T-helper 17 cell (primary cell): ENCODE measurements at places on chromosomes 6 and 20. TPM values are rescaled to one million over a fixed set of nuclear protein-coding genes. Genes with fewer than 3 reads are reported as not detected.

EMILIN3 gene
- total RNA-seq, result not detected

ACTL10 gene
- total RNA-seq, result 0.89 TPM

SHLD1 gene
- total RNA-seq, result 9.4 TPM

TRIM40 gene
- 0.22 TPM for total RNA-seq

FOXF2 gene
- total RNA-seq, result not detected

DUSP15 gene
- not detected for total RNA-seq

FBXO30 gene
- total RNA-seq, result 2.5 TPM

VSX1 gene
- total RNA-seq, result not detected

DNA sequence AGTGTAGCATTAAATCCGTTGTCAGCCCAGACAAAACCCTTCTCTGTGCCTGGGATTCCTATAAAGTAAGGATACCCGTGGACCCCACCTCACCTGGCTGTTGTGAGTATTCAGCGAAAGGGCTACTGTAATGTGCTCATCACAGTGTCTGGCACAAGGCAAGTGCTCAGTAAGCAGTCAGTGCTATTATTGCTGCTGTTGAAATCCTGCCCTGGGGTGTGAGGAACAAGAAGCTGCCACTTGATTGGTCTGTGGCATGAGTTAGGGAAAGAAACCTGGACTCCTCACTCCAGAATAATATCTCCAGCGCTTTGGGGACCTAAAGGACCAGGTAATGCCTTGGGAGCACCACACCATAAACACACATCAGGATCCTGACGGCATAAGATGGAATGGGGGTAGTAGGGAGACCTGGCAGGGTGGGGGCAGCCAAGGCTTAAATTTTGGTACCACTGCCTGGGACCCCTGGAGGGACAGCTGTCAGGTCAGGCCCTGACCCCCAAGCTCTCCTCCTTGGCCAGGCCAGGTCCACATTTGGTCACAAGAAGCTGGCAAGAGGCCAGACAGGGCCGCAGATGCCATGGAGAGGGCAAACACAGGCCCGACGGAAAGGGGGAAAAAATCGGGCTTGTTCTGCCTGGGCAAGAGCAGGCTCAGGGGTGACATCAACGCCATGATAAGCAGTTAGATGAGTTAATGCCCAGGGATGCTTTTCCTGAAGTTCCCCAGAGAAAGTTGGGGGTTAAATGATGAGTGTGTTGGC is 66.5 kb downstream of the MRPL14 start:
- no peak for DNase-seq

DNA sequence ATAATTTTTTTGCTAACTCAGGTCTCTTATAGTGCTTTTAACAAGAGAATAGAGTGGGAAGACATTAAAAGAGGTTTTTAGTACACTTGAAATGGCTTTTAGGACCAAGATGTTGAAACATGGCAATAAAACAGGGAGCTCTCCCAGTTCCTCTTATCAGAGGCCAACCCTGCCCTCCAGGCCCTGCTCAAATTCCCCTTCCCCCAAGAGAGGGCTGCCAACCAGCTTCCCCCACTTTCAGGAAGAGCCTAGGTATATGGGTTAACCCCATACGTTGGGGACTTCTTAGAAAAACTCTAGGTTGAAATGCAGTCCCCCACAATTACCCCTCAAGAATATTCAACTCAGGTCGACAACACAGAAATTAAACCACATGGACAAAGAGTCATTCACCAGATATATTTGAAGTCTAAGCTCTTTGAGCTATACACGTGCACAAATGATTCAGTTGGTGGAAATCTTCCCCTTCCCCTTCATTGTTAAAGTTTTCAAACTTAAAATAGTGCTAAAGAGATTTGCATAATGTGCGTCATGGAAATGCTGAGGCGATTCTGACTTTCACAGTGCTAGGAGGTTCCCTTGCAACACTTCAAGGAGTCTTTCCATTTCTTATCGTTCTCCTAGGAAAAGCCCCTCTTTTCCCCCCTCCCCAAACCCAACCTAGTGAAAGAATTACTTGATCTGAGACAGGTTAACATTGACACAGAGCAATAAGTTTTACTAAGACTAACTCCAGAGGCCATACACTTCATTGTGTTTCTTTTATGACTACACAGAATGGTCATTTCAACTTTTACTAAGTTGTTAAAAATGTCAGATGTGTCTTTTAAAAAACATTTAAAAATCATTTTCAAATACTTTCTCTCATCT is 49.8 kb upstream of the ENPP5 start:
- no peak for DNase-seq

DNA sequence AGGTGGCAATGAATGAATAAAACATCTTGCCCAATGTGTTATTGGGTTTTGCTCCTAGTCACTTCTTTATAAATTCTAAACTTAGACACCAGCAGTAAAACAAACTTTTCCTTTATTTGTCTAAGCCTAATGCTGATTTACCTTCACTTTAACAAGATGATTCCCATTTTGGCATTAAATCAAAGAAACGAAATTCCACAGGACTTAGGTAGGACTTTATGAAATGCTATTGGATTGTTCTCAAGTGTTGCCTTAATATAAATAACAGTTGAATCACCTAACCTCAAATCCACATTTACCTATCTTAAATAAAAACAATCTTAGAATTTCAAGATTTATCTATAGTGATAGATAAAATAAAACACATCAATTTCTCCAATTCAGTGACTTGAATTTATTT is 831.8 kb downstream of the EPHA7 start:
- DNase-seq, result no peak

DNA sequence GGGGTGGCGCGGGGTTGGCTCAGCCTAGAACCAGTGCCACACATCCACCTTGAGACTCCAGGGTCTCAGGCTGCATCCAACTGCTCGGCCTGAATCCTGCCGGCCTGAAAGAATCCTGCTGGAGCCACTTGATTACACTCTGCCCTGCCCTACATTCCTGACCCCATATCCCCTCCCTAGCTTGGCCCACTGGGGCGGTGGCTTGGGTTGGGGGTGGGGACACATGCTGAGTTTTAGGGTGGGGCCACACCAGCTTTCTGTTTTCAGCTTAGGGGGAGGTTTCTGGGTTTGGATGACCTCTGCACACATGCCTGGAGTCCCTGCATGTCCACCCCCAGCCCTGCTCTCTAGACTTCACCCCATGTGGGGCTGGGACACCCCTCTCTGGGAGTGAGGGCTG is 6.8 kb downstream of the ITPR3 start:
- DNase-seq, result no peak

GRCh38 chr20:63895952-63896263 is 982 bp downstream of the DNAJC5 start:
- no peak for DNase-seq

DNA sequence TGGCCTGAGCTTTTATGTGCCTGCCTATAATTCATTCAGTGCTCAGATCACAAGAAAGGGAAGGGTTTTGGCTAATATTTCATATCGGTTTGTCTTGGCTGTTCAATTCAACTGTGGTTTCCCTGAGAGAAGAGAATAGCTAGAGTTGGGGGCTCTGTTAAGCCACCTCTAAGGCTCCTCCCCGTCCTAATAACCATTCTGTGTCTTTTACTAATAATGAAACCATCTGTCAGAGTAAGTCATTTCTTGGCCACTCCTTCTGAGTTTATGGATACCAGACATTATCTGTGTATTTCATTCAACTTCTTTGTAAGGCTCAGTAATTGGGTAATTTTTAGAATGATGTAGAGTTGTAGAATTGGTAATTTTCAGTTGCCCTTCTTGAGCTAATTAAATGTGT is 5.2 kb downstream of the STX11 start:
- no peak for DNase-seq

GRCh38 chr6:71537717-71538116 is 249.1 kb downstream of the OGFRL1 start:
- no peak for DNase-seq

DNA sequence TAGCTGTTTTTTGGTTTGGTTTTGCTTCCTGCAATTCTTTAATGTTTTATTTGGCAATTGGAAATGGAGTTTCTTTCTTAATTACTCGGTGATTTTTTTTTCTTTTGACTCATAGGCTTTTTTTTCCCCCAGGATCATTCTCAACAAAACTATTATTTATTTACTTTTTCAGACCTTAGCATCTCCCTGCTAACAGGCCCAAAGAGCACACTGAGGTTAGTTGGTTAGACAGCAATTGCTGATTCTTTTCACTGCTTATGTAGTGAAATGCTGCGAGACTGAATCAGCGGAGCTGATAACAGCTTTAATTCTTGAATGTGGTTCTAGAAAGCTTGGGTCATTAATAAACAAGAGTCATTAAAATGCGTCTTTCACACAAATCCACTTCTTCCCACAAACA is 79.1 kb upstream of the ZFP64 start:
- no peak for DNase-seq

DNA sequence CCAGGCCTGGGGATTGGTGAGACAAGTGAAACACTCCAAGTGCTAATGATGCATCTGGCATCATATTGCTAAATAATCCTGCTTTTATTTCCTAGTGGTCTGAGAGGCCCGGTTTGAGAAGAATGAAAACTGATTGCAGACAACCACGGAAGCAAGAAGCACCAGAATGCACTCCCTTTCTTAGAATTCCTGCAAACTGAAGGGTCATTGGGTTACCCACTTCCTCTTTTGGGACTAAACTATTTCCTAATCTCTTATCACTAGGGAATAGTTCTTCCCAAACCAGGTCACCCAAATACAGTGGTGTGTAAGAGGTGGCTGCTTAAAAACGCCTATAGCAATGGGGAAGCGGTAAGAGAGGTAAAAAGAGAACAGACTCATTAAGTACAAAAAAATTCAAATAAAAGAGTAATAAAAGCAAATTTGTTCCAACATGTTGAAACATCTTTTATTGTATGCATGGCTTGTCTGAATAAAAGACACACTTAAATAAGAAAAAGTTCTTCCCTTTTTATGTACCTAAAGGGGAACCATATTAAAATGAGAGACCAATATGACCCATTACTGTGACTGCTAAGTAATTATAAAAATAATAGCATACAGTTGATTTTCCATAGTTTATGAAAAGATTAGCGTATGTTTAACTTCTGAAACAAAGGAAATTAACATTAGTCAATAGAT is 125.8 kb downstream of the MYB start:
- no peak for DNase-seq

DNA sequence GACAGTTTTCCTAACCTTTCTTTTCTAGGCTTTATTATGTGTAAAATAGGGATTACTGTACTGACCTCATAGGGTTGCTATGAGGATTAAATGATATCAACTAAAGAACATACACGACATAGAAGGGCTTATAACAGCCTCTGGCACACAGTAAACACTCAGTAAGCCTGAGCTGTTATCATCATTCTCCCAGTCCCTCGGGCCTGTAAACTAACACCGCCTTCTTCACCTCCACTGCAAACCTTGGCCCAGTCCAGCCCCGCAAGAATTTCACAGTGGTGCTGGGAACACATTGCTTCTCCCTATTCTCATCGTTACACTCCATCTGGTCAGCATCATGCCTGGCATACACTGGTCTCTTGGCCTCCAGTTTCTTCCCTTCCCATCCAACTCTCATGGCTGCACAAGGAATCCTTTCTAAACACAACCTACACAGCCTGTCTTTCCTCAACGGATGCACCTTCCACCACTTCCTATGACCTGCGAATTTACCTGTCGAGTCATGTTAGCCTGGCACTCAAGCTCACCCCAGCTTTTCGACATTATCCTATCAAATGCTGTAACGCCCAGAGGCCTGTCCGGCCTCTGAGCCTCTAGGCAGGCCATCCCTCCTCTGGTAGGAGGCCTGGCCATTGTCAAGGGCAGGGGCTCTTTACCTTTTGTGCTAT is 92.1 kb downstream of the FYN start:
- DNase-seq, result no peak

DNA sequence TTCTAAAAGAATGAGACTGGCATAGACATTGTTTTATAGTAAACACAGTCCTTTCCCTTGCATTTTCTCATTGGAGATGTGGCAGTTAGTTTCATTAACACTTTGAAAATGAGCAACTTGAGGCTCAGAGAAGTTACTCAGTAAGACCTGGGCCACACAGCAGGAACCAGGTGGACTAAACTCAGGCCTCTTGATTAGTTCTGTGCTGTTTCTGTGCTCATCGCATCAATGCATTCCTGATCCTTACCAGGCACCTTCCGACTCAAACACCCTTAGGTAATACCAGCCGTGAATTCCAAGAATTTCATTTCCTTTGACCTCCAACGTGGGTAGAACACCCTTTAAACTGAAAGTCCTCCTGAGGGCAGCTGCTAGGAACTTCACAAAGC is 362.8 kb downstream of the ESR1 start:
- no peak for DNase-seq

GRCh38 chr6:82030301-82030700 is 217.2 kb downstream of the IBTK start:
- DNase-seq, result no peak

- DNase-seq, result no peak
Measured at GRCh38 chr6:64334636-64335035, 699.0 kb downstream of the PHF3 start.

DNA sequence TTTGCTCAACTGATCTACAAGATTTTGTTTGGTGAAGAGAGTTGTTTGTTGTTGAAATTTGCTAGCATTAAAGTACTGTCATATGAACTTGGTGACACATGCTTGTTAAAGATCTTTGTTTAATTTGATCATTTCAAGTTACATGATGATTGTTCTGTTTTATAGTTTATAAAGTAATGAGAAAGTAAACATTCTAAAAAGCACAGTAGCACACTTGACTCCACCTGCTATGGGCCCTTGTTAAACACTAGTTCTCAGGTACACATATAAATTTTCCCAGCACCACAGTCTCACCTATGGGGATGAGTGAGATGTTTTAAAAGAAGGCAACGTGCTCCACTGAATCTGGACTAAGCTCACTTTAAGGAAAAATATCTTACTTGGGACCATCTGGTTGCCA is 14.1 kb downstream of the MCHR2 start:
- no peak for DNase-seq

DNA sequence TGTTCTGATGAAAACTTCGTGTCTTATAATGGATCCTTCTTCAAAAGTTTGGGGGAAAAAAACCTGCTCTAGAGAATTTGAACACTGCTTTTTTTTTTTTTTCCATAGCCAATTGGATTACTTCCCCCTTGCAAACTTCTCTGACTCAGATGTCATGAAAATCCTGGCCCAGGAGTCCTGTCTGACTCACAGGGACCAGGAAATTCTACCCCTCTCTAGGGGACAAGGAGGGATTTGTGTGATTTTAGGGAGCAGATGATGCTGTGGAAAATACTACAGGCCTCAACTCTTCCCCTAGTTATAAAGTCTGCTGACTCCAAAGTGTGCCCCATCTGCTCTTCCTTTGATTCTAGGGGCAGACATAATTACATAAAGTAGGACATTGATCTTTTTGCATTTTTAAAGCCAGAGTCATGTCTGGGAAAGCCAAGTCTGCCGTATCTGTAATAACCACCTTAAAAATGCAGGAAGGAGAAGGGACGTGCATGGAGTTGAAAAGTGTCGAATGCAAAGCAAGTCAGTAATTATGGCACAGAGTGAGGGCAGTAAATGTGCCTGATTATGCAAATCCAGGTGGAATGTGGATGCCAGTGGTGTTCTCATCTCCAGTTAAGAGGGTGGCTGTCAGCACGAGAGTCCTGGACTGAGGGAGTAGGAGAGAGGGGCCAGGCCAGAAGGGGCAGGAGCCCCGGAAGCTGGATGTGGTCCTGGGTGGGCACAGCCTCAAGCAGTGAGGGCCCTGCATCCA is 144.3 kb upstream of the SULF2 start:
- no peak for DNase-seq
